Activated effector memory CD4-positive, alpha-beta T cell treated with Interleukin-2 at 50 U/mL for 16 hours (primary cell): ENCODE measurements at places on chromosomes 3 and 15.

GRCh38 chr3:67898916-67899315 lies 244.5 kb upstream of the SUCLG2 start:
- DNase-seq: no peak

GRCh38 chr3:149224736-149225594 lies 3.3 kb upstream of the CP start:
- DNase-seq: no peak

DNA sequence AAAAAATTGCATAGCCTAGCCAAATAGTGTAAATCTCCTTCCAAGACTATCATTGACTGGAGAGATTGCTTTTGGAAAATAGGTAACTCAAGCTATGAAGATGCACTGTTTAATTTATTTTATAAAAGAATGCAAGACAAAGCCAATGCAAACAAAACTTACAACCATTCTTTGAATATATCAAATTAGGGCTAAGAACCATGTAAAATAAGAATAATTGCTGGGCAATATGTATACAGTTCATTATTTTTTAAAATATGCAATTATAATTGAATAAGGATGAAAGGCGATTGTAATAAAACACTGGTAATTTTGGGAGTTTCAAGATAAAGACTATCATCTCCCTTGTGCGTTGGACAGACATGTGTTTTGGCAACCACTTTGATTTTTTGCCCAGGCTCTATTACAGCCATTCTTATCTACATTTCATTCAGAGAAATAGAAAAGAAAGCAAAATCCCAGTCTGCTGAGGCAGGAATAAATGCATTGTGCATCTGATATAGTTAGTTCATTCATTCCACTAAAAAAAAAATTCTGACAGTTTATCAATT lies 242.3 kb upstream of the ROBO1 start:
- no peak for DNase-seq

- DNase-seq: no peak
Observed at GRCh38 chr3:159848348-159849118, 140.1 kb upstream of the IL12A start.

DNA sequence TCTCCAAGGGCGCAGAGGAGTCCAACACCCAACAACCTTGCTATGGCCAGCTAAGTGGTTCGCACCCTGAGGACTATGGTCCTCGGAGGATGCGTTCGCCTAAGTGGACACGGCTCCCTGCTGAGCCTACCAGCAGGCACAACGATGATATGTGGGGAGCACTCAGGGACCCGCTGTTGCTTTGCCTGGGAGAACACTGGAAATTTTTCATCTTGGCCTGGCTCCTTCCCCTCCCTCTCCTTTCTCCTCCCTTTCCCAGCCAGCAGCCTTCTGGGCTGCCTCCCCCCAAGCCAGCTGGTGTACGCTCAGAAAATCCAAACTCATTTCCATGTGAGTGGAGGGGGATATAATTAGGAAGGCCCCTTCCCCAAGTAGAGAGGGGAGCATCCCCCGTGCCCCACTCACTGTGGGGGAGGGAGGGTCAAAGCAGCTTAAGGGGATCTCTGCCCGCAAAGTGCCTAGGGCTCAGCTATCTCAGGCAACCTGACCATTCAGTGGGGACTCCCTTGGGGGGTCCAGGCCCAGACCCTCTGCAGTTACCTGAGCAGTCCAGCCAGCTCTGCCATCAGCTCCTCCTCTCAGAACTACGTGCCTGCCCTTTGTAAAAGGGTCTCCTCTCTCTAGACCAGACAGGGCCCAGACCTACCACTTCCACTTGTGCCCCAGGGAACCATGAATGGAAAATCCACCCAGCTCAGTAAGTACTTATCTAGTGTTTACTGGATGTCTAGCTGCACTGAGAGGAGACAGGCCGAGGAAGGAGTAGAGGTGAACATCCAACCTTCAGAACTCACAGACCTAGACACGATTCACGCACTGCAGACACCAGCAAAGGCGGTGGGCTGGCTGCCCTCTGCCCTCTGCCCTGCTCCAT lies 742 bp upstream of the SEMA7A start:
- no peak for DNase-seq

GRCh38 chr3:72391659-72392058 lies 456.6 kb downstream of the SHQ1 start:
- DNase-seq: no peak
